Dermis blood vessel endothelial cell (primary cell): ENCODE measurements at places on chromosomes 1 and 21.

DNA sequence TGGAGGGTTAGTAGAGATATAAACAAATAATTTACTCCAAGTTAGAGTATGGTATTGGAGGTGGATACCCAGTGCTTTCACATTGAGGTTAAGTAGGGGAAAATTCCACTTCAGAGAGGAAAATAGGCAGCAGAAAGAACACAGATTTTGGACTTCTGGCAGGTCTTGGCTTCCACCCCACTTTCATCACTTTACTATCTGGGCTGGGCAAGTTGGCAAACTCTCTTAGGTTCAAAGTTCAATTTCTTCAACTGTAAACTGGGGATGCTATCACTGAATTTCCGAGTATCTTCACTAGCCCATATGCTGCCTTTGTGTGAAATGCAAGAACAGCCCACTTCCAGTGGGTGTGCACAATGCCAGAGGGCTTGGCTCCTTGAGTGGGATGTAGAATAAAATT lies 214.9 kb downstream of the GABPA start:
- no peak for DNase-seq

DNA sequence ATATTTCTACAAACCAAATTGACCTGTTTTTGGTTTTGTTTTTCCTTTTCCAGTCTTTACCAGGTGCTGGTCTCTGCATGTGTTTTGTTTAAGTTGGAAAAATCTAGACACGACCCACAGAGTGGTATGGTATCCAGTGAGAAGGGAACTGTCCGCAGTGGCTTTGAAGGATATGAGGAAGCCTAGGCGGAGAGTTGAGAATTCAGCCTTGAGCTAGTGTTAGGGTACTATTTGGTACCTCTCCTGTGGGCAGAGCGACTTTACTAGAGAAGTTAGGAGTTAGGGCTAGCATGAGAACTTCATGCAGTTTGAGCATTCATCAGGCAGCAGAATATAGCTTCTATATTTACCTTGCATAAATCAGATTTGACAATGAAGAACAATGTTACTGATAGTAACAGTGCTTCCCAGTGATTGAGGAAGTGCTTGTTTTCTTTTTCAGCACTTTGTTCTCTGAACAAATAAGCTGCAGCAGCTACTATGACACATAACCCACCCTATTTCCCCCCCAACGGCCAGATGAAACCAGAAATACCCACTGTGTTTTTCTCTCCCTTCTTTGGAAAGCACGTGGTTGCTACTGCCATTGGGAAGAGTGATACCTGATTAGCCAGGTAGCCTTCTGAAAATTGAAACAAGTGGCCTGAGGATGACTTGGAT lies 19.0 kb downstream of the MRPS6 start:
- peak; percentile 52 for DNase-seq

DNA sequence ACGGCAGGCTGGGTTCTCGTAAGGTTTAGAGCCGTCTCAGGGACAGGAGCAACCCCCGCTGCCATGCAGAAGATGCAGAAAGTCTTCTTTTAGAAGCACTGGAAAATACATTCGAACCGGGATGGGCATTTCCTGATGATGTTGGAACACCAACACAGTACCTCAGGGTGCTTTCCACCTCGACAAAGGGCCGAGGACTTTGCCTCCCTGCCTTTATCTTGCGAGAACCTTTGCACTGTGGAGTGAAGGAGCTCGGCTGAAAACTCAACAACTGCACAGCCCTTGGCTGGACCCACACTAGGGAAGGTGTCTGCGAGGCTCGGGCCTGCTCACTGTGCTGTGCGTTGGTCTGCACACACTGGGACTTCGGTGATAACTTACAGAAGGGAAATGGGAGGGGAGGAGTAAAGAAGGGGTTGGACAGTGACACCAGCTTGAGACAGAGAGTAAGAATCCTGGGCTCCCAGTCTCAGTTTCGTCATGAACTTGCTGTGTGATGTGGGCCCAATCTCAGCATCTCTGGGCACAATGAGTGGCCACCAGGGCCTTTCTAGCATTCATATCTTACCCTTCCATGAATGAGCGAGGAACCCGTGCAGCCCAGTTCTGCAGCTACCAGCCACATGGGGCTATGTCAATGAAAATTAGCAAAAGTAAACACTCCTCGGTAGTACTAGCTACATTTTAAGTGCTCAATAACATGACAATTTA lies 18.2 kb downstream of the RCAN1 start:
- DNase-seq = no peak

GRCh38 chr1:245209658-245210435 lies 55.1 kb downstream of the KIF26B start:
- DNase-seq = no peak

DNA sequence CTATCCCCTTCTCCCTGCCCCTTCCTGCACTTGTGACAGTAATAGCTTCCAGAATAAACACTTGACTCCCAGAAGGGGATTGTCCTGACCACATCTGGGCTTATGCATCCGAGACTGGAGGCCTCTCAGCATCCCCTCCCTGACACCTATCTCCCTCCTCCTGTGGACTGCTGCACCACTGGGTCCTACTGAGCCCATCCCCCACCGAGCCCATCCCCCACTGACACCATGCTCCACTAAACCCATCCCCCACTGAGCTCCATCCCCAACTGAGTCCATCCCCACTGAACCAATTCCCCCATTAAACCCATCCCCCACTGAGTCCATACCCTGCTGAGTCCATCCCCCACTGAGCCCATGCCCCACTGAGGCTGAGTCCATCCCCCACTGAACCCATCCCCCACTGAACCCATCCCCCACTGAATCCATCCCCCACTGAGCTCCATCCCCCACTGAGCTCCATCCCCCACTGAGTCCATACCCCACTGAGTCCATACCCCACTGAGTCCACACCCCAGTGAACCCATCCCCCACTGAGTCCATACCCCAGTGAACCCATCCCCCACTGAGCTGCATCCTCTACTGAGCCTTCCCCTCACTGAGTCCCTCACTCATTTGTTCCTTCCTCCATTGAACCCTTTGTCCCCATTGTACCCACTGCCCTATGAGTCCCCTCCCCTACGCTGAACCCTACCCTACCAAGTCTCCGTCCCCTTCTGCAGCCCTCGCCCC lies 5.6 kb downstream of the PDZK1IP1 start:
- DNase-seq = no peak

DNA sequence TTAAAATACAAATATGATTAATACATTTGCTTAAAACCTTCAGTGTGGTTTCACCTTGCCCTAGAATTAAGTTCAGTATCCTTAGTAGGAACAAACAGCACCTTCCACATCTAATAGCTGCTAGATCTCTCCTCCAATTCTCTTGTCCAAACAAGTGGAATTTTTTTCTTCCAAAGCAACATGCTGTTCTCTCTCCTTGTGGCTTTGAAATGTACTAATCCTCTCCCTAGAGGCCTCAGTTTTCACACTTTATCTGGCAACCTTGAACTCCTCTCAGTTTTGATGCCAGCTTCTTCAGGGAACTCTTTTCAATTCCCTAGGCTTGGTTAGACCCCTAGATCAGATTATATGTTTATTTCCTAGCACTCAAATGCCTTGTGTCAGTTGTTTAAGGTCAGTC lies 87.0 kb downstream of the GLUL start:
- DNase-seq = no peak

DNA sequence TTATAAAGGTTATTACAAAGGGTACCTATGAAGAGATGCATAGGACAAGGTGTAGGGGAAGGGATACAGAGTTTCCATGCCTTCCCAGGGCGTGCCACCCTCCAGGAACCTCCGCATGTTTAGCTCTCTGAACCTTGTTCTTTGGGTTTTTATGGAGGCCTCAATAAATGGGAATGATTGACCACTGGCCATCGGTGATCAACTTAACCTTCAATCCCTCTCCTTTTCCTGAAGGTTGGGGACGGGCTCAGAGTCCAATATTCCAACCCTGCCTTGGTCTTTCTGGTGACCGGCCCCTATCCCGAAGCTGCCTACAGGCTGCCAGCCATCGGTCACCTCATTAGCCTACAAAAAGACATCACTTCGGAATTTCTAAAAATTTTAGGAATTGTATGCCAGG lies 11.7 kb downstream of the CD244 start:
- no peak for DNase-seq

- DNase-seq = no peak
These were observed 7.6 kb downstream of the DR1 start for GRCh38 chr1:93353286-93353685.

DNA sequence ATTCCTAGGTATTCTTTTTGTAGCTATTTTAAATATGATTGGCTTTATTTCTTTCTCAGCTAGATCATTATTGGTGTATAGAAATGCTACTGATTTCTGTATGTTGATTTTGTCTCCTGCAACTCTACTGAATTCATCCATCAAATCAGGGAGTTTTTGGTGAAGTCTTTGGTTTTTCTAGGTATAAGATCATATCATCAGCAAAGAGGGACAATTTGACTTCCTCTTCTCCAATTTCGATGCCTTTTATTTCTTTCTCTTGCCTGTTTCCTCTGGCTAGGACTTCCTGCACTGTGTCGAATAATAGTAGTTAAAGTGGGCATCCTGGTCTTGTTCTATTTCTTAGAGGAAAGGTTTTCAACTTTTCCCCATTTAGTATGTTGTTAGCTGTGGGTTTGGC lies 27.5 kb upstream of the PRKACB start:
- no peak for DNase-seq

GRCh38 chr1:192635939-192636338 lies at the start of gene RGS13:
Gene RGS13, plus strand, starts transcription at chr1:192636147. Its CDS starts 8,188 bp downstream, at chr1:192644335.
- no peak for DNase-seq

DNA sequence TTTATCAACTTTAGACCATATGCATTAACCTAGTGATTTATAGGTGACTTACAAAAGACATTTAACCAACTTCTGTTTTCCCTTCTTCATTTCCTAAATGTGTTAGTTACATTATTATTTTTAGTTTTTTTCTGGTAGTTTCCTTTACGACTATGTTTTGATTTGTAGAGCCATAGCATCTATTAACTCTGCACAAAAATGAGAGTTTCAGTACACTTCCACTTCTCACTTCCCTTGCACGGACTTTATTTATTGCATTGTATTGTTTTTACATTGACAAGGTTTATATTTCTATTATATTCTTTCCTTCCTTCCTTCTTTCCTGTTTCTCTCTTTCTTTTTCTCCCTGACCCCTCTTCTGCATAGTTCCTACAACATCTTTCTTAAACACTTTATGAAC lies 14.7 kb downstream of the PKN2 start:
- DNase-seq = no peak

- peak; percentile 43 for DNase-seq
These were observed 15.3 kb downstream of the CD55 start for GRCh38 chr1:207336559-207337467.

DNA sequence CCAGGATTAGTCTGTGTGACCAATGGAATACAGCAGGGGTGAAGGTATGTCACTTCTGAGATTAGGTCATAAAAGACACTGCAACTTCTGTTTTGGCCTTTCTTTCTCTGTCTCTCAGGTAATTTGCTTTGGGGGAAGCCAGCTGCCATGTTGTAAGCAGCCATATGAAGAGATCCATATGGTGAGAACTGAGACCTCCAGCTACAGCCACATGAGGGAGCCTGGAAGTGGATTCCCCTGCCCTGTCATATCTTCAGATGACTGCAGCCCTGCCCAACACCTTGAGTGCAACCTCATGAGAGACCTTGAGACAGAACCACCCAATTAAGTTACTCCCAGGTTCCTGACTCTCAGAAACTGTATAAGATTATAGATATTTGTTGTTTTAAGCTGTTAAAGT lies 70.1 kb upstream of the ESRRG start:
- no peak for DNase-seq

GRCh38 chr1:39086386-39086785 lies 60.2 kb downstream of the NDUFS5 start:
- no peak for DNase-seq

GRCh38 chr1:178543290-178543607 lies 30.3 kb downstream of the TEX35 start:
- DNase-seq = no peak

DNA sequence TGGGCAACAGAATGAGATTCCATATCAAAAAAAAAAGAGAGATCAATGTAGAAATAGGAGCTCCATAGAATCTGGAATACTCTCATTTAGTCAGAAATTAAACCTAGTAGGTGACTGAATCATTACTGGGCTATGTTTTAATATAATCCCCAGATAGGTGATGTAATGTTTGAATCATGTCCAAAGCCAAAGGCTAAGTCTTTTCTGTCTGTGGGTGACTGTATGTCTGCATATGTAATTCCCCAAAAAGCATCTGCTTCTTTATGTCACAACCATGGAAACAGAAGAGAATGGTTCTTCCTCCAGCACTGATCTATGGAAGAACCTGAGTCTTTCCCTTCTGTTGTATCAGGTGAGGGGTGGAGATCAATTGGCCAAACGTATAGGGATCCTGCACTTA lies 5.8 kb downstream of the LAMC2 start:
- DNase-seq = peak; percentile 54

GRCh38 chr1:17212487-17213121 lies 7.7 kb downstream of the PADI1 start:
- DNase-seq = peak; percentile 43

DNA sequence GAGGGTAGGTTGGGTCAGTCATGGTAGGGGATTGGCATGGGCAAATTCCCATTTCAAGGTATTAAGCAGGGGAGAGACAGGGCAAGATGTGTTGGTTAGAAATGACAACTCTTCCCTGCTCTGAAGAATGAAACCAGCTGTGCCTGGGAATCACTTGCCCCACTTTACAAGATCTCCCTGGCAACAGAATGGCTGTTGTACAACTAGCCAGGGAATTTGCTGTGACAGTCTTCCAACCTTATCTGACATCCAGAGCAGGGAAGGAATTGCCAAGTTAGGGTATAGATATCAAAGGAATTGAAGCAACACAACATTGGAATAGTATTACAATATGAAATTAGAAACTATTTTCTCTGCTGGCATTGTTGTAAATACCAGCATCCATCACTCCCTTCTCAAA lies 154.7 kb downstream of the CACNA1E start:
- no peak for DNase-seq

GRCh38 chr1:27940870-27941560 lies 6.2 kb downstream of the SMPDL3B start:
- no peak for DNase-seq

GRCh38 chr1:198564716-198565115 lies 24.2 kb upstream of the ATP6V1G3 start:
- no peak for DNase-seq

- no peak for DNase-seq
These were observed 121.9 kb downstream of the CRYAA start for GRCh38 chr21:43290421-43291346.

DNA sequence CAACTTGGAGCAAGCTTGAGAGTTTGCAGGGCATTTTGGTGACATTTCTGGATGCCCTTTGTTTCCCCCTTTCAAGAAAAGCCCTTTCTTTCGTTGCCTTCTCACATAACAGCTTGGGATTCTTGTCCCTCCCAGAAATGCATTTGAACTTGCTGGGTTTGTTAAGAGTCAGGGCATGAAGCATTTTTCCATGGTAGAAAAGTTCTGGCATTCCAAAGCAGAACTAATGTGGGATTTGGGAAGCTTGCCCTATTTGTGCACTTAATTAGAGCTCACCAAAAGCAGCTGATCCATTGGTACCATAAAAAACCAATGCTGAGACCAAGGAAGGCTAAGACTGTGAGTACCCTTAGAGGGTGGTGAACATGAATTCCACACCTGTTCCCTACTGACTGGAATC lies 99.8 kb upstream of the HOOK1 start:
- no peak for DNase-seq

DNA sequence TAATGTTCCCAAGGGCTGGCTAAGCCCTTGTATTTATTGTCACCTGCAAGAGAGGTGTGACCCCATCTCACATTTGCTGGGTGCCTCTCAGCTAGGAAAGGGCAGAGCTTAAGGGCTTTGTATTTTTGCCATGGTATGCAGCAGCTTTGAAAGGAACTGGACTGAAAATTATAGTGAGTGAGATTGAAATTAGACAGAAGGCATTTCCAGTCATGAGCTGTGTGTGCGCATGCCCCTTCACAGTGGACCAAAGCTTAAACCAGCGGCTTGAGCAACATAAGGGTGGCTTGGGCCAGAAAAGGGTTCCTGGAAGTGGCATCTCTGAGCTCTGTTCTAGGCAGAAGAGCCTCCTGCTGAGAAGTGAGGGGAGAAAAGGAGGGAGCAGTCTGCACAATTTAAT lies 19.8 kb downstream of the MYOG start:
- DNase-seq = no peak
